ENCODE measurements at places on chromosomes 7 and 10.
A peak's percentile ranks its signal among the peaks of the same experiment; 100 is the strongest.

GRCh38 chr7:140317597-140317996 lies 80.7 kb downstream of the SLC37A3 start:
- no peak for DNase-seq

GRCh38 chr7:94620703-94621118 lies 35.2 kb downstream of the SGCE start:
- DNase-seq, result no peak

DNA sequence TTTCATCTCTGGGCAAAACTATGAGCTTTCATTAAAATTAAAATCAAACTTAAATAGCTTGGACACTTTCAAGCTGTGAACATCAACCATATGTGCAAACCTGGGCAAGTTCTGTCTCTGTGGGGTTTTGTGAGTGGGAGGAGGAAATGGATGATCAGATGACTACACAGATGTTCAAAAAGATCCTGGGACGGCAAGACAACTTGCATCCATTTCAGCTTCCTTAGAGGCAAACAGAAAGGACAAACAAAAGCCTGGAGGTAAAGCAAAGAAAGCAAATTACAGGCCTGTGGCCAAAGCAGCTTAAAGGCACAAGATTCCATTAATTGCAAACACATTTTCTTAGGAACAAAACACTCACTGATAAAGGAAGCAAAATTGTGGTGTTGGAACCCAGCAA lies 222.2 kb downstream of the NEBL start:
- peak; percentile 32 for DNase-seq

- DNase-seq, result no peak
These were observed 64.2 kb downstream of the ARMC3 start for GRCh38 chr10:22992075-22992474.

DNA sequence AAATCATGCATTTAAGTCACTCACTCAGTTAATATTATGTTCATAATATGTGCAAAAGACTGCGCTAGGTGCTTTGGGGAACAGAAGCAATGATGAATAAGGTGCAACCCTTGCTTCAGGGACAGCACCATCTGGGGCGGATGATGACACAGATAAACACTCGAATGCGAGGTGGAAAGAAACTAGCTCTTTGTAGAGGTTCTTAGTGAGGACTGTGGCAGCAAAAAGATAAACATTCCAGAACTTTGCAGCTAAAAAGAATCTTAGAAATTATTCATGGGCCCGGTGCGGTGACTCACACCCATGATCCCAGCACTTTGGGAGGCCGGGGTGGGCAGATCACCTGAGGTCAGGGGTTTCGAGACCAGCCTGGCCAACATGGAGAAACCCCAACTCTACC lies 29.8 kb upstream of the CHST15 start:
- DNase-seq, result no peak

DNA sequence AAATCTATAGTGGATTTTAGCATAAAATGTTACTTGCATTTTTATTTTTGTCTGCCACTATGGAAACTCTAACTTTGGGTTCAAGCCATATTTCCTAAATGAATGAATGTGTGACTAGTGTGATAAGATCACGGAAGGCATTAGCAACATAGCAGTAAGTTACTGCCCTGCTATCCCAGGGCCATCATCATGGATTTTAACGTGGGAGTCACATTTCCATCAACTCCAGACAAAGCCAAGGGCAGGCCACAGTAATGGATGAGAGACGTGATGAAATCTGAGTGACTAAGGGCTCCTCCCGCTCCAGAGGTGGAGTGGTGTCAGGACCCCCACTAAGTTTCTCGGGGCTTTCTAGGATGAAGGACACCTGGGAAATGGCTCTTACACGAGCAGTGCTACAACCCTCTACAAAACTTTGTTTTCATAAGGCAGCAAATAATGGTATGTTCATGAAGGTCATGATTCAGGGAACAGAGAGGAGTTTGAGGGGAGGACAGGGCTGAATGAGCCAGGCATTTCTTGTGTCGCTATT lies 34.3 kb downstream of the C10orf120 start:
- DNase-seq, result no peak

- DNase-seq, result no peak
These were observed 93.8 kb downstream of the PARD3 start for GRCh38 chr10:34721208-34721840.

- no peak for DNase-seq
These were observed 11.4 kb downstream of the NEBL start for GRCh38 chr10:20885678-20886077.

DNA sequence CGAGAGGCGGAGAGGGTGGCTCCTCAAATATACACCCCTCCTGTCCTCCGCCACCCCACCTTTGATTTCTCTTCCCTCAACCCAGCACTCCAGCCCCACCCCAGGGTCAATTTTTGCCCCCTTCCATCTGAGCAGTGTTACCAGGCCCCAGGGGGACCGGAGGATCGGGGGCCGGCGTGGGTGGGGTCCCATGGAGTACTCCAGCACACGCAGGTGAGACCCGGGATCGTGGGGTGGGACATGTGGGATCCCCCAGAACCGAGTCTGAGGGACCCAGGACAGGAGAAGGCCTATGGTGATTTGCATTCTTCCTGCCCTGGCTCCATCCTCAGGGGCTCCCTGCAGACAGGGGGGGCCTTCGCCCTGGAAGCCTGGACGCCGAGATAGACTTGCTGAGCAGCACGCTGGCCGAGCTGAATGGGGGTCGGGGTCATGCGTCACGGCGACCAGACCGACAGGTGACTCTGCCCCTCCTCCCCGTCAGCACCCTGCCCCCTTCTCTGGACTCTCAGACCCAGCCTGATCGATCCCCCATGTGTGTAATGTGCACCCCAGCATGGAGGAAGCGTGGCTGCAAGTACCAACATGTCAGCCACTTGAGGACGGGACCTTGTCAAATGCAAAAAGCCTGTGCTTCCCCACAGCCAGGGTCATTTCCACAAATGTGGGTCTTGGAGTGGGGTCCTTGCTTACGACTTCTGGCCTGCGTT lies 744 bp downstream of the TRIP6 start:
- no peak for DNase-seq

DNA sequence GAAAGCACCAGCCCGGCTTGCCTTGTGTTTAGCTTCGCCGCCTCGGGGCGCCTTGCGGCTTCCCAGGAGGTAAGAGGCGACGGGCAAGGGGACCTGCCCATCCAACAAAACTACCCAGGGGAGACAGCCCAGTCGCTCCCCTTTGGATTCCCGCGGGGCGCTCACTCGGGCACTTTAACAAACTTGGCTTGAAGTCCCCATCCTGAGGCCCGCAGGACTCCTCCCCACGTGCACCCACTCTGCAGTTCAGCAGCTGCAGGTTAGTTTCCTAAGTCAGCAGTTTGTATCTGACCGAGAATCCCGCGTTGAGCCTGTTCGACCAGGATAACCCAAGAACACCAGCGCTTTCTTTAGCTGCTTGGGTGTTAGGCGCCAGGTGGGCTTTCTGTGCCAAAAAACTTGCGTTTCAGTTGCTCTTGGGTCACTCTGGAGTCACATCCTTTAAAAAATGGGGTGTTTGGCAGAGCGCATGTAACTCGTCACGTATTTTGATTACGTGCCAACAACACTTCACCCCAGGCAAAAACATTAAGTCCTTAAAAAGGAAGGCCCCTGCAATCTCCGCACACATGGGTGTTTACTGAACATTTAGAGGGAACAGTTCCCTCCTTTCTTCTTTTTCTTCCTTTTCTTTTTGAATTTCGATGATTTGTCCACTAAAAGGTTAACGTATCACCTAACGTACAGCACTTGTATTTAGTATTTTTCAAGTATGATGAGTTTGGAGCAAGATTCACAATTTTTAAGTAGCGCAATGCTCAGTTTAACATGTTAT lies 876 bp downstream of the DNAH11 start:
- DNase-seq, result peak; percentile 17

DNA sequence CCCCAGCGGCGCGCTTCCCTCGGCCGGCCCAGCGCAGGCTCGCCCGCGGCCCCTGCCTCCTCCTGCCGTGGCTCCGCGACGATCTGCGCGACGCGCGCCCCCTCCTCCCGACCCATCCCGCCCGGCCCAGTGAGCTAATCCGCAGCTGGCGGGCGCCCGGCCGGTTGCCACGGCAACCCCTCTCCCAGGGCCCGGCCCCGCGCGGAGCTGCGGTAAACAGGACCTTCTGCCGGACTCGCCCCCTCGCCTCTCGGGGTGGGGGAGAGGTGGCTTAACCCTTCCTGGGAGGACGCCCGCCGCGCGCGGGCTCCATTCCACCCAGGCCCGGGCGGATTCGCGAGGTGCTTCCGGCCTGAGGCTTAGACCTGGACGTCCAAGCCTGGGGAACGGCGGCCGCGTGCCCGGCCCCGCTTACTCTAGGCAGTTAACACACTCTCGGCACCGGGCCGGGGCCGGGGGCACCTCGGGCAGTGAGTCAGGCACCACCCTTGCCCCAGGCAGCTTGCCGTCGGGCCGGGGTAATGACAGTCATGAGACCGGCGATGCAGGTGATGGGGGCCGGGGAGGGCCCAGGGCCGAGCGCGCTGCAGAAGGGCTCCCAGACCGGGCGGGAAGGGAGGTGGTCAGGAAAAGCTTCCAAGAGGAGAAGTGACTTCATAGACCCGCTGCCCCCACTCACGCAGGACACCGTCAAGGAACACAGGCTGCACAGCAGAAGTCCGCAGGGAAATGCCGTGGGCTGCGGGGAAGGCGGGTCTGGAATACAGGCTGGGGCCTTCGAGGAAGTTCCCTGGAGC lies at the start of gene DENND2A:
DENND2A (minus strand) TSS at position 87 of the 797 bp plus-strand sequence. CDS start 38,416 bp downstream, outside the sequence.
- peak; percentile 87 for DNase-seq

DNA sequence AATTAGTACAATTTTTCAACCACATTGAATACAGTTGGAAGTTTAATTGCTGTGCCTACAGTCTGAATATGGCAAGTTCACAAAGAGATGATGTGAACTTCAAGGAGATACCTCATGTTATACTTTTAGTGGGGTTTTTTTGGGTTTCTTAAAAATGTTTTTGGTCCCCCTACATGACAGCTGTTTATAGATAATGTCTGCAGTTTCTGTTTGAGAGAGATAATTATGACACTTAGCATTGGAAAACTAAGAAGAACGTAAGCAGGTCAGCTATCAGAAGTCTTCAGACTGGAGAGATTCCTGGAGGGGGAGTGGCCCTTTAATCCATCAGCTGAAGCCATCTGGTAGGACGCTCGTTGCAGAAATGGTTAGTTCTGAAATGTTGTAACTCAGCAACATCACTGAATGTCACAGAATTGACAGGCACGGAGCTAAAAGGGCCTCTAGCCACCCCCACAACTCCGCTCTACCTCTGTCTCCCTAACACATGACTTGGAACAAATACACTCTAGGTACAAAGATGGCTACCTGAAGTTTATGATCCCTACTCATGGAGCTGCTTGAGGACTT lies 29.0 kb downstream of the TIMM23 start:
- DNase-seq, result no peak

DNA sequence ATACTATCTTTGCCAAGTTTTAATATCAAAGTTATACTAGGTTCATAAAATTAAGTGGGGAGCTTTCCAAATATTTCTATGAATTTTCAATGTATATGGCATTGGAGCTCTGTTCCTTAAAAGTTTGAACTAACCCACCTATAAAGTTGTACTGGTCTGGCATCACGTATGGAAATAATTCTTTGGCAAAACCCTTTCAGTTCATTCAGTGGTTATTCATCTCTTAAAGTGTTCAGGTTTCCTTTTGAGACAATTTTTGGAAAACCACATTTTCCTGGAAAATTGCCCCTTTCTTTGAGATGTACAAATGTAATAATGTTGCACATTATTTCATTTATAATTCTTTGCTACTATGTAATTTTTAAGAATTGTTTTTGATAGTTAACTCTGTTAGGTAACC lies 62.5 kb upstream of the INPP5A start:
- DNase-seq, result no peak

GRCh38 chr7:115869190-115869589 lies 161.4 kb downstream of the TFEC start:
- no peak for DNase-seq

GRCh38 chr7:51033727-51034520 lies 251.2 kb upstream of the GRB10 start:
- no peak for DNase-seq

GRCh38 chr7:100475549-100475948 lies 3.5 kb downstream of the TSC22D4 start:
- DNase-seq, result no peak

GRCh38 chr10:4061441-4061951 lies 276.5 kb upstream of the KLF6 start:
- no peak for DNase-seq

DNA sequence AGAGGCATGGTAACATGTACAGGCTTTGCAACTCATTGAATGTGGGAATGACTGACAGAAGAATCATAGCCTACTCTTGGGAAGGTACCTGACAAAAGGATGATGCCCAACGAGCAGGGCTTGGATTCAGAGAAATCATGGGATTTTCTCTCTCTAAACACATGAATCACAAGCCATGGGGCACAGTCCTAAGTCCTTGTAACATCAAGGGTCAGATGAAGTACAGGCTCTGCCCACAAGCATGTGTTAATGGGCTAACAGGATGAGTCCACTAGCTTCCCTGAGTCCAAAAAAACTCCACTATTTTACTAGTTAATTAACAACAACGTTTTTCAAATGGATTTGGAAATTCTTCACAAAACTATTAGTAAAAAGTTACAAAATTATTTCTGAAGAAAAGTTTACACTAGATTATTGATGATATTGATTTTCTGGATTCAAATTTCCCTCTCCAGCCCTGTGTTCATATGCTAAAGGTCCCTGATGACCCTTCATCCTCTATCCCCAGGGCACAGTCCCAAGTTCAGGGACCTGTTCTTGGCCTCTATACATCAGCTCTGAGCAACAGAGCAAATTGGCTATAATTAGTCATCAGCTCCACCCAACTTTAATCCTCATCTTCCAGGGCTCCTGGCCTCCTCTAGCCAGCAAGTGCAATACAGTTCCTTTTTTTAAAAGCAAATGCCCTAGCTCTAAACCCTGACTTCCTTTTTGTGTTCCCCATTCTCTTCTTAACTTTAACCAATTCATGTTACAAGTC lies 99.8 kb downstream of the GSAP start:
- DNase-seq, result no peak

GRCh38 chr7:128076196-128076795 lies 45.1 kb upstream of the LRRC4 start:
- no peak for DNase-seq

- no peak for DNase-seq
These were observed 36.9 kb downstream of the ENTPD1 start for GRCh38 chr10:95792874-95793285.

- no peak for DNase-seq
These were observed 76.5 kb downstream of the ARL5B start for GRCh38 chr10:18735711-18736110.

DNA sequence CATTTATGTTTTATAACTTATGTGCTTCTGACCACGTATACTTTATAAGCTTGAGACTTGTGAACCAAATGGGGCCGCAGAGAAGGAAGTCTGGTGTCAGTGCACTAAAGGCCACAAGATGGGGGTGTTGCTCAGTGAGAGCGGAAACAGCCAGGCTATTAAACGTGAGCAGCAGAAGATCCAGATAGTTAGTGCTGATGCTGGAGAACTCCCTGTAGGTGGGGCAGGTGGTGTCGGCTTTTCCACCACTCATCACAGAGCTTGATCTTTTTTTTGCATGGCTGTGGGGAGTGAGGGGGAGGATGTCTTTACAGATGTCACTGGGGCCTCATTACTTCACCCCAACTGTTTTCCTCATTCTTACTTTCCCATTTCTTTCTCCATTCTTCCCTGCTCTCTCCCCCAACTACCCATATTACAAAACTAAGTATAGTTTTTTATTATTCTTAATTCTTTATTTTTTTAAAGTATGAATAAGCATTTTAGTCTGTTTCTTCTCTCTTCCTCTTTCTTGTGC lies 34.7 kb downstream of the ACADSB start:
- peak; percentile 64 for DNase-seq

- DNase-seq, result no peak
These were observed 27.6 kb downstream of the AMZ1 start for GRCh38 chr7:2715341-2716231.

- no peak for DNase-seq
These were observed 348.4 kb downstream of the GLRX3 start for GRCh38 chr10:130484468-130485180.
